Keratinocyte (primary cell): ENCODE measurements at places on chromosomes 5 and 9.

DNA sequence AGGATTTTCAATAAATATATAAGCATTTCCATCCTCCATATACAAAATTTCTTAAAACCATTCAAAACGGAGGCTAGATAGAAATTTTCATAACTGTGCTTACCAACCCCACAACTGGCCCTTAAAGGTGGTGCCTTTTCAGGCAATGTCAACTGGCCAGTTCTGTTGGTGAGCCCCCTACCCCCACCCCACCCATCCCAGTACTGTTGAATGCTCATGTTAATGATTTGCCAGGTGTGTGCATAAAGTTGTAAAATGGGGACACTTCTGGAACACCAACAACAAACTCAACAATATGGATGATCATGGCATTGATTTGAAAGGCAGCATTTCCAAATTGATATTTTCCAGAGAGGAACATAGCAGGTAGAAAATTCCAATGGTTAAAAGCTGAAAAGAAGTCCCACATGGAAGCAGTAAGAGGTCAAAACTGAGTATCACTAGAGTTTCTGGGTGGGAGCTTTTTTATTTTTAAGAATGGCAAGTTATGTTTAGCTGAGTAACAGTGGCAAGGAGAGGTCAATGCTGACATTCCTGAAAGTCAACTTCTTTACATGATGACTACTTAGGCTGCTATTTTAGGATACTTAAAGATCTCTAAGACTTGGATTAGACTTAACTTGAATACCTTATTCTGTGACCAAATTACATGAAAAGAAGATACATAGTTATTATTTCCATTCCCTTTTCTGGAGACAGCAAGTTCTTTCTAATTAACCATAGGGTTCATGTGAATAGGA lies 2.7 kb downstream of the LEAP2 start:
- DNase-seq, result no peak

DNA sequence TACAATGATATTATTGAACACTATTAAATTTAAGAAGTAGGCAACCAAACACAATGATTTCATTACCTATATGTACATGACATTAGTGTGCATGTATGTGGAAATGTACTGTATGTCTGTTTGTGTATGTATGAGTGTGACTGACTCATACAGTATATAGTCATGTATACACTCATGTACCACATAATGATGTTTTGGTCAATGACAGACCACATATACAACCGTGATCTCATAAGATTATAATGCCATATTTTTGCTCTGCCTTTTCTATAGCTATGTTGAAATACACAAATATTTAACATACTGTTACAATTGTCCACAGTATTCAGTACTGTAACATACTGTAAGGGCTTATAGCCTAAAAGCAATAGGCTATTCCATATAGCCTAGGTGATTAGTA lies 19.7 kb downstream of the SVEP1 start:
- DNase-seq, result no peak

DNA sequence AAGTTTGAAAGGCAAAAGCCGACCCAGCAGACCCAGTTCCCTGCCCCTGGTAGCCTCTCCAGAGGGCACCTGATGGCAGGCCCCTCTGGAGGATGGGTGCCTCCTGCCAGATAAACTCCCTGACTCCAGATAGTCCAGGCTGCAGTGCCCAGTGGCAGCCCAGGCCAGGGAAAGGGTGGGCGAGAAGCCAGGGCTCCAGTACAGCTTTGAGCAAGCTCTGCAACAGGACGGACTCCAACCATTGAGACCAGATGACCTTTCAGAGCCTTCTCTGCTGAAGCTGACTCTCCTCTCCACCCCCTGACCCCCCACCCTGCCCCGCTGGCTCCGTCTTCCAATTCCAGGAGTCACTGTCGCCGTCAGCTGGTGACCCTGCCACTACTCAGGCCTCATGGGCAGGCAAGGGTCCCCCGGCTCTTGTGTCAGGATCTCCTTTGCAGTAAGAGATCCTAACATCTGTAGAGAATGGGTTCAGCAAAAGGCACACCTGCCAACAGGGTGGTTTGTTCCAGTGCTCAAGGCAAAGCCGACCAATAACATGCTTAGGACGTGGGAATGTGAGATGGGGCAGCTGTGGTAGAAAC lies 15.5 kb upstream of the FCN1 start:
- DNase-seq, result no peak

- DNase-seq, result no peak
Observed at GRCh38 chr5:111776913-111777781, 20.2 kb upstream of the NREP start.

- DNase-seq, result no peak
Observed at GRCh38 chr5:39198127-39198526, 21.2 kb downstream of the FYB1 start.

- no peak for DNase-seq
Observed at GRCh38 chr9:82284758-82285157, 296.2 kb downstream of the SPATA31D1 start.

DNA sequence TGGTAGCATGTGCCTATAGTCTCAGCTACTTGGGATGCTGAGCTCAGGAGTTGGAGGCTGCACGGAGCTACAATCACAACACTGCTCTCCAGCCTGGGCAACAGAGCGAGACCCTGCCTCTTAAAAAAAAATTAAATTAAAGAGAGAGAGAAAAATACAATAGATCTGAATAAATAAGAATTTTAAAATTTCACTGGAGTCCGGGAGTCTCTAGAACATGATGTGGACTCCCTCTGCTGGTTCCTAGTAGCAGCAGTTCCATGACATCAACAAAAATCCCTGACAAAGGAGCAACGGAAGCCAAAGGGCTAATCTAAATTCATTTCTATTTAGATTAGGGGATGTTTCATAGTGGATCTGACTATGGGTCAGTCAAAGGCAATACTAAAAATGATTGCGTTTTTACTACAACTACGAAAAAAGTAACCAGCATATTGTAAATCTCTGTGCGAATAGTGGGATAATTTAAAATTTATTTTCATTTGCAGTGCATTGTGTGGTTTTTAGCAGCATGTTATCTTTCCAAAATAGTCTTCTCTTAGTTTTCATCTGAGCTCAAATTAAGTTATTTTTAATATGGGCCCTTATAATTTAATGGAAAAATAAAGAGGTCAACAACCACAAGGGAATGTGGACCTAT lies 6.7 kb downstream of the INIP start:
- DNase-seq, result no peak

GRCh38 chr5:166795756-166796155 lies 1495.7 kb upstream of the WWC1 start:
- no peak for DNase-seq

GRCh38 chr5:38479315-38479904 lies 77.0 kb downstream of the LIFR start:
- DNase-seq, result no peak
